ENCODE measurements at places on chromosomes 1 and 21.
A peak's percentile ranks its signal among the peaks of the same experiment; 100 is the strongest.

DNA sequence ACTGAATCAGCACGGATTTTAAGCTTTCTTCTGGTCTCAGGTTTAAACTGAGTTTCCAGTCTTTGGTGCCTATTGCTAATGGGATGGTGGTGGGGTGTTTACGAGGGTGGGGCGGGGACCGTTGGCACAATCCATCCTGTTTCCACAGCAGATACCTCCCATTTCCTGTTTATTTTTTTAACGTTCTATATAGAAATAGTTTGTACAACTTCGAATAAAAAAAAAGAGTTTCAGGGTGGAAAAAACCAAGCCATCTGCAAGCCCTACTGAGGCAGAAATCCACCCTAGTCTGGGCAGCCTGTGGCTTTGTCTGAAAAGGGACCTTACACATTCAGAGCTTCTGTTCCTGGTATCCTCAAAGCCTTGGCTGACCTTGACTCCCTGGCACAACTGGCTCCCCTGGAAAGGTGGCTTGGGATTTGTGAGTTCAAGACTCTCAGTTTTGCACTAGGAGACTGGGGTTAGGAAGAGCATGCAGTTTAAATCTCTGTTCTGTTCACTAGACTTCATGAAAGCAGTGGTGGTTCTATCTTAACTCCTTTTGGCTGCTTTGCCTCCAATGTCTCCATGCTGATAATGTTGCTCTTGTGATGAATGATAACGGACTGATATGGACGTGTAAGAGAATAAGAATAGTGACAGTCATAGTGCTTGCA is 46.7 kb downstream of the VANGL2 start:
- ATAC-seq: no peak

DNA sequence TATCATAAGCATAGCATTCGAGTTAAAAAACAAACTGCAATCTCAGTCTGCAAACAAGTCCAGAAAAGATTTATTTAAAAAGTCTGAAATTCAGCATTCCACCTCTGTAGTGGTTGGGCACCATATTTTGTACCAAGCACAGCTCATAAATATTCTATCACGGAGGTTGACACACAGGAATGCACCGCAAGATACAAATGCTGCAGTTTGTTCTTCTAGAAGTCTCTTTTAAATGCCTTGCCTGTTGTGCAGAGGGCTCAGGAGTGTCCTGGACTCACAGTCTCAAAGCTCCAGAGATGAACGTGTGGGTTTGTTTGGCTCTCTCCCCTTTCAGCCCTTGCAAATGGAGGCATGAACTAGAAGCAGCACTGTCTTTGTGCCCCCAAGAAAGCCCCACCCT is 212.4 kb upstream of the USP24 start:
- ATAC-seq: no peak

GRCh38 chr1:47211796-47212269 is 20.2 kb downstream of the TAL1 start:
- no peak for ATAC-seq

DNA sequence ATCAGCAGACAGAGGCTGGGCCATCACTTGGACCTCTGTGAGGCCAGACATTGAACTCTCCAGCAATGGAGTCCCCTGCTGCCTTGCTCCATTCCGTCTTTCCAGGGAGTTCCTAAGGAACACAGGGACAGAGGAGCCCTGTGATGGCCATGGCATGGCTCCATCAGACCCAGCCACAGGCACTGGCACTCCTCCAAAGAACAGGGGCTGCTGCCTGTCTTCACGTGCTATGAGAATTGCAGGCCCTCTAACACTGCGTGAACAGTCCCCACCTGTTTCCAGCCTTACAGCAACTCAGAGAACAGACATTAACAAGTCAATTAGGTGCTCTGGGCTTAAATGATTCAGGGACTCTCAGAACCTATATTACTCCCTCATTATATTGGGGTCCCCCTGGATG is 140.8 kb downstream of the ASTN1 start:
- no peak for ATAC-seq

GRCh38 chr1:15014516-15014915 is 139.0 kb upstream of the TMEM51 start:
- no peak for ATAC-seq

GRCh38 chr1:10980094-10980577 is 32.3 kb upstream of the TARDBP start:
- no peak for ATAC-seq

GRCh38 chr1:147904726-147905125 is 2.1 kb downstream of the GJA8 start:
- peak; percentile 64 for ATAC-seq

- no peak for ATAC-seq
Measured at GRCh38 chr1:59368008-59368670, 71.2 kb downstream of the FGGY start.

DNA sequence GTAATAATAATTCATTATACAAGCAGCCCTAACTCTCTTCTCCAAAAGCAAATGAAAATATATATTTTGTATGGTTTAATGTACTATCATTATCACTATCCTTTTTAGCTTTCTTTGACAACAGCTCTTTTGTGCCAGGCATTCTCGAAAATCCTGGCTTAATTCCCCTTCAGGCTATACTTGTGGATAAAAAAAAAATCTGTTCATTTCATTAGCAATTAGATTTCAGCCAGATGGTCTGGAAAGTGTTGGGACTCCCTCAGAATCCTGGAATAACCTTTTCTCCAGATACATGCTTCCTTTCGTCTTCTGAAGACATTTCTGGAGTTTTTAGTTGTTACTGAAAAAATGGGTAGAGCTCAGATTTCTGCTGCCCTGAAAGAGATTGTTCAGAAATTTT is 83.4 kb upstream of the PLPPR4 start:
- no peak for ATAC-seq

GRCh38 chr1:229225331-229225782 is 45.6 kb upstream of the RAB4A start:
- no peak for ATAC-seq

- ATAC-seq: no peak
Measured at GRCh38 chr1:207007352-207008033, 25.1 kb downstream of the C1orf116 start.

DNA sequence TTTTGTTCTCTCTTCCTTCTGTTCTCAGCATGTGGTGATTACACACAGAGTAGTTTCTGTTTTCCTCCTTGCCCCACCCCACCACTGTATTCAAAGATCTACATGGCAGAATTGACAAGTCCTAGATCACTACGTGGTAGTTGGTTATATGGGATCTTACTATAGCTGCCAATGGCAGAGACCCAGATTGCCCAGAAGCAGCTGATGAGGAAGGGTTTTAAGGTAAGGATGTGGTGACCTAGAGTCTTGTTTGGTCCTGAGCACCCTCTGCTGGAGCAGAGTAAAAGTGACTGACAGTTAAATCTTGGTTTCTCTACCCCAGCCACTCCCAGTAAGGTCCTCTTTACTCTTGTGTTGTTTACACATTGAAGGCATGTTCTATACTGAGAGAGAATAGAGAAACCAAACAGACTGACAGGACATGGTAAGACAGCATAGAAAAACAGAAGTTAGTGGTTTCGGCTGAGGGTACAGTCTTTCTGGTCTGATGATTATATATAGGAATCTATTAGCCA is 22.8 kb upstream of the STRIP1 start:
- peak; percentile 71 for ATAC-seq

DNA sequence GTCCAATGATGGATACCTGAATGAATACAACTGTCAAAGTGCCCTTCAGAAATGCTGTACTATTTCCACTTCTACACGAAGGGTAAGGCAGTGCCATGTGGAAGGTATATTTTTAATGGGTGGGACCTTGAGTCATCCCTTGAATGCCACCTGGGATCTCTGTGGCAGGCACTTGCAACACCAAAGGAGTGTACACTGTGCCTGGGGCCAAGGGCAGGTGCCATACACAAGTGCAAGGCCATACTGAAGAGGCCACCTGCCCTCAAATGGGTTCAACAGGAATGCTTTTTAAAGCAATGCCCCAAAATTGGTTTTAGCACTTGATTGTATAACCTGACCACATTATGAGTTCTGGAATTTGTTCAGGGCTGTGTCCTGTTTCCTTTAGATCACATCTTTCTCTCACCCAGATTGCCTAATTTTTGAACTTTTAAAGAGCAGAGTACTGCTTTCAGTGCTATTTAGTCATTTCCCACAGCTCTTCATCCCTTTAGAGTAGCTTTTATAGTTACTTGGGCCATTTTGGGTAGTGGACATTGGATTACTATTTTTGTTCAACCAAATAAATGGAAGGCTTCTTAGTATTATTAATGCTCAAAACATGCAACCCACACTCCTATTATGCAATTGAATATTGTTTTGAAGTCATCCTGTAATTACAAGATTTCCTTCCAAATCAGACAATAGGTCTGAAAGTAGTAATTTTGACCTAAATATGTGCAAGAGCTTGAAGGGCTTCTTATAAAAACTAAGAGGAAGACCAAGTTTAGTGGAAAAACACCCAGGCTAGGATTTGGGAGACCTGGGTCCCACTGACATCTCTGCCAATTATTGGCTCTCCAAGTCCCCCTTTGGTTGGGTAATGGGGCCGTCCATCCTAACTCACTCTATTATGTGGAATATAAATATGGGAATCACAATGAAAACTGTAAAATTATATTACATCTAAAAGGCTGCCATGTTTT is 57.2 kb downstream of the LEPR start:
- no peak for ATAC-seq

DNA sequence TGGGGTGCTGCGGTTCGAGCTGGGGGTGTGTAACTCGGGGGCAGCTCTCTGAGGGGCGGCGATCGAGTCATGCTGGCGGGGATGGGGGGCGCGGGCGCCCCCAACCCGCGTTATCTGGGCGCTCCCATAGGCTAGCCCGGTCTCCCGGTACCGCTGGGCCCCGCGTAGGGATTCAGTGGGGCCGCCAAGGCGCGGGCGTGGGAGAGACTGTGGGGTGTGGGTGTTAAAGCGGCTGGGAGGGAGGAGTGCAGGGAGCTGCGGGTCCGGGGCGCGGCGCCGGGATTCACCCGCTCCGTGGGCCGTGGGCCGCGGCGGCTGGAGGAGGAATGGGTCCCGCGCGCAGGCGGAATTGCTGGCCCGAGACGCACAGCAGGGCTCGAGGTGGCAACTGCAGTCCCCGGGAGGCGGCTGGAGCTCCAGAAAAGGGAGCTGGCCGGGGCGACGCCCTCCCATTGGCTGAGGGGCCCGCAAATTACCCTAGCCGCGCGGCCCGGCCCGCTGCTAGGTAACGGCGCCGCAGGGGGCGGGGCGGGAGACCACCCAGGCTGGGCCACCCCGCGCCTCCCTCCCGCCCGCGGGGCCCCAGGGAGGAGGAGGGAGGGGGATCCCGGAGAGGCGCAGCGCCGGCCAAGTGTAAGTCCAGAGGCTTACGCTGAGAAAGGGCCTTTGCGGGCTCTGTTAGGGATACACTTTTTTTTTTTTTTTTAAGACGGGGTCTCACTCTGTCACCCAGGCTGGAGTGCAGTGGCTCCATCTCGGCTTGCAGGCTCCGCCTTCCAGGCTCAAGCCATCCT is at the start of gene PTCH2:
Gene PTCH2, minus strand, starts transcription at position 392 of the 794 bp plus-strand sequence. Its CDS starts 321 bp downstream, at position 71.
- peak; percentile 45 for ATAC-seq

DNA sequence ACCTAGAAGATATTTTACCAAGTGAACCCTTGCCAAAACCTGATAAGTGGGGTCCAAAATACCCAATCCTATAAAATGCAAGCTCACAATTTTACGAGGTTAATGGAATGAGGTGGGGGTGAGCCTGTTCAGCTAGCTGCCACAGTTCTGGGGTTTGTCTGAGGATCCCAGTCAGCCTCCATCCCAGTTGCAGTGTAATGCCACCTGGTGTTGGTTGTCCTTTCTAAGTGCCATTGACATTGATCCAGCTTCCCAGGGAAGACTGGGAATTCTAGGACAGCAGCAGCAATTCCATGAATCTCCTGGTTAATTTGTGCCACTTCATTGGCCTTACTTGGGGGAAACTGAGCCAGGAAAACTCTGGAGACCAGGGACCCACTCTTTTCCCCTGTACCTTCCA is 298.3 kb downstream of the RWDD3 start:
- ATAC-seq: no peak

DNA sequence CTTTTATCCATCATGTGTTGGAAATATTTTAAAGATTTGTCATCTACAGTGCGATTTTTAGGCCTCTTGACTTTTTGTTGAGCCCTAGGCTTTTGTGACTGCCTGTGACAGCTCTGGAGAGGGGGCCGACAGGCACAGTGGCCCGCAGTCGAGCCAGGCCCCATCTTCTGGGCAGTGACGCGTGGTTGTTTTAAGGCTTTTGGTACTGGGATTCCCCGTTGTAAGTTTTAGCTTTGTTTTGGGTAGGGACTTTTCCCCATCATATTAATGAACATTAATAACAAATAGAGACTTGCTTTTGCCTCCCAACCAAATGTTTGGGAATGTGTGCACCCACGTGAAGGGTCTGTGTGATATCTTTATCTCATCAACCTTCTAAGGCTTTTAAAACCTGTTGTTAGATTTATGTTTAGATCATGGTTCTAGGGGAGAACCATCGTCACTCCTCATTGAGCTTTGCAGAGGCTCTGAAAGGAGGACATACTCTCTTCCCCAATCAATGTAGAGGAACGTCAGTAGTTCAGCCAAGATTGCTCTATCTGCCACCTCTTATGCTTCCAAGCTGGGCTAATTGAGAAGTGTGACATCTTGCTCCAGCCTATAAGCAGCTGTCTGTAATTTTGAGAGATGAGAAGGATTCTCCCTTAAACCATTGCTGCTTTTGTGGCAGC is 34.6 kb downstream of the MAPKAPK2 start:
- no peak for ATAC-seq

Measured in activated T-helper 17 cell treated with anti-CD3 and anti-CD28 coated beads, Interleukin-2, amount 50 U/mL, for 72 hours (primary cell).